ENCODE measurements at places on chromosomes 7 and 10.

- no peak for DNase-seq
Measured at GRCh38 chr10:34124522-34125035, 690.5 kb downstream of the PARD3 start.

DNA sequence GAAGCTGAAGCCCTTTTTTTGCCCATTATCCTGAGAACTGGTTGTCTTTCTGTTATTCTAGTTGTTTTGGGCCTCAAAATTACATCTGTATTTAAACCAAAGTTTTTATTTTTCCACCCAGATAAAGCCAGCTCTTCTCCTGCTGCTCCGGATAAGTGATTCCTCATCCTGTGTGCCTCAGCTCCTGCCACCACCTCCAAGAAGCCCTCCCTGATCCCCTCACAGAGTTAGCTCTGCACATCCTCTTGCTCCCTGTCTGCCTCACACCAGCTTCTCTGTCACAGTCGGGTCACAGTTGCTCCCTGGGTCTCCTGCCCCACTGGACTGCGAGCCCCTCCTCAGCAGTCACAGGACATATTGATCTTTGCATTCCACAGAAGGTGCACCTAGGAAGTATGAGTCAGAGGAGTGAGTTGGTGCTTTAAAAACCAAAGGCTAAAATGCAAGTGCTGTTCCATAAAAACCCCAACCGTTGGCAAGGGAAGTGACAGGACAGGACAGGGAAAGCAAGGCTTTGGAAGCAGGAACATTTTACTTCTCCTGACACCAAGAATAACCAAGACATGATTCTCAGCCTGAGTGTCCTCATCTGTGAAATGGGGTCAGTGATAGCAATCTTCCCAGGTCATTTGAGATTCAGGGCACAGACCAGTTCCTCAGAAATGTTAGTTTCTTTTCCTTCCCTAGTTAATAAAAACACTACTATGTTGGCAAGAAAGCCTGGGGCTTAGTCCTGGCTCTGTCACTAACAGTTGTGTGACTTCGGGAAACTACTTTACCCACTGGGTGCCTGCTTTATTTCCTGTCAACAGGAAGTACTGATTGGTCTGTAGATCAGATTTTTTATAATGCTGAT lies 36.5 kb upstream of the EEPD1 start:
- no peak for DNase-seq

- DNase-seq: no peak
Measured at GRCh38 chr7:74083928-74084721, 521 bp downstream of the LIMK1 start.

GRCh38 chr10:33192190-33192589 lies 142.3 kb downstream of the NRP1 start:
- no peak for DNase-seq

DNA sequence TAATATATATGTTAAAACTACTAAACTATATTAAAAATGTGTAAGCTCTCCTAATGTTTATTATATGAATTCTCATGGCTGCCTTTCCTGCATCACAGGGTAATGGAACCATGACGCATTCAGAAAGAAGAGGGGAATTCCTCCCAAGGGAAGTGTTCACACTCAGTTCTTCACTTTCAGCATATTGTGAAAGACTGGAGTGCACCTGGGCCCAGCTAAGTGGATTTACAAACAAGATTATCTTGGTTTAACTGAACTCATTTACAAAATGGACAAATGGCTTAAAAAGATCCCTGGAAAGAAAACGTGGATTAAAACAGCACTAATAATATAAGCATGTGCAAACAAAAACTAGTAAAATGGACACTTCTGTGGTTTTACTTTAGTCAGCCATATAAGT lies 149.8 kb downstream of the DOCK4 start:
- DNase-seq: no peak

DNA sequence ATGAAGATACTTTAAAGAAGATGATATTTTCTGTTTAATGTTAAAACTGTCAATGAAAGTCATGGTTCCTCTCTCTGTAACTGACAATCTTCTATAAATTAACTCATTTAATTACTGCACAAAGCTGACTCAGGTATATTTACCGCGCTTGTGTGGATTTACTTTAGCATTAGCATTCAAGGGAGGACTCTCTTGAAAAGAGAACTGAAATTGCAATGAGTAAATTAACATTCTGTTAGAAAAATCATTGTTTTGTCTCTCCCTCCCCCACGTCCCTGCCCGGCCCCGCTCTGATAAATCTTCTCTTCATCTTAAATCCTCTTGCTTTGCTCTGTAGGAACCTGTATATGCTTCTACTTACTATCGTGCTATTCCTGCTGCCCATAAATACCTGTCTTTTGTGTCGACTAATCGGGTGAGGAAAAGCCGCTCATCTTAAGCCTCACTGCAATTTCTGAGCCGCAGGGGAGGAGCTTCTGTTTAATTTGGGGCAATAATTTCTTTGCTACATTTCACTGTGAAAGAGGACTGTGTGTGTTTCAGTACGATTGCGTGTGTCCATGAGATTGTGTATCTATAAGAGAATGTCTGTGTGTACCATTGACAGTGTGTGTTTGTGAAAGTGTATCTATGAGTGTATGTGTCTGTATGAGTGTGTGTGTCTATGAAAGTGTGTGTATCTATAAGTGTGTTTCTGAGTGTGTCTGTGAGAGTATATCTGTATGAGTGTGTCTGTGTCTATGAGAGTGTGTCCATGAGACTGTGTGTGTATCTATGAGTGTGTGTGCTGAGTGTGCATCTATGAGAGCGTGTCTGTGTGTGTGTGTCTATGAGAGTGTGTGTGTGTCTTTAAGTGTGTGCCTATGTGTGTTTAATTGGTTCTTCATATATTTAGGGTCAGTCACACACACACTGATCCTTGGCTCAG lies 46.5 kb upstream of the LYZL2 start:
- DNase-seq: no peak

DNA sequence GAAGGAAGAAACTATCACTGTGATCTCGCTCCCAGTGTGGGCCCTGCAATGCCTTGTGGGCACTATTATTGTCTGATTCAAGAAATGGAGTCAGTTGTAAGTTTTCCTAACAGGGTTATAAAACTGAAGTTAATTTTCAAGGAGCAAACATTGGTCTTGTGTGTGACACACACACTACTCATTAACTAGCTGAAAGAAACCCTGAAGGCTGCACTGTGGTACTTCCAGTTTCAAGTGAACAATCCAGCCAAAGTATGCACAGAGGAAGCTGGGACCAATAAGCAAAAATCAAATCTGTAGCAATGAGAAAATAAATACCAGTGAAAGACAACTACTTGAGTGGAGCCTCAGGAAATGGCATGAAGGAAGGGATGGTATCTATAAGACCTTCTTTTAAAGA lies 506.6 kb upstream of the POT1 start:
- no peak for DNase-seq

DNA sequence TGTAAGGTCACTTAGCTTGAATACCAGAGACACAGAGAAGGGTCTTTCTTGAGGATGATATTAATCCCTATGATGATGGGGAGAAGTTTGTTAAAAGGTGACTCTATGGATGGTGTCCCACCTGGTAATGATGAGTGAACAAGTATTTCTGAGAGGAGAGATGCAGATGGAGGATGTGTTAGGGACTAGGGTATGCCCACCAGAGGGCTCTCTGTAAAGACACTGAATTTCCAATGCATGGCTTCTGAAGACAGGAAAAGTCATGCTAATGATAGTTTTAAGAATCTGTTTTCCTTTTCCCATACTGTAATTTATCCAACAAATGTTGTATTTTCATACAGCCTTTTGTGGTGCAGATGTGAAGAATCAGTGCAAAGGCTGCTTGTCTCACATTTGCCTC lies 1250.9 kb upstream of the CELF2 start:
- DNase-seq: no peak

GRCh38 chr7:35676211-35676610 lies 18.7 kb downstream of the HERPUD2 start:
- DNase-seq: no peak

DNA sequence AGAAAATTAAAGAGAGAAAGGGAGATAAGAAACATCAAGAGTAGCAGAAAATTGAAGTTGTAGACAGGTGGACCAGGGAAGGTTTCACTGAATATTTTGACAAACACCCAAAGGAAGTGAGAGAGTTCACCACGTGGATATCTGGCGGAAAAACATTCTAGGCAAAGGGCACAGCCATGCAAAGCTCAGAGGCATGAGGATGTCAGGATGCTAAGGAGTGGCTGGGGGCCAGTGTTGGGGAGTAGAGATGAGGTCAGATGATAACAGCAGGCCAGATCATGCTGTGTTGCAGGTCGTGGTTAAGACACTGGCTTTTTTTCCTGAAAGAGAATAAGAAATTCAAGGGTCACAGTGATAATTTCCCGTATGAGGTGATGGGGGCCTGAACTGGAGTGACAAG lies 181.9 kb downstream of the DGKI start:
- DNase-seq: no peak

GRCh38 chr10:86123304-86123703 lies 243.3 kb downstream of the GRID1 start:
- no peak for DNase-seq

DNA sequence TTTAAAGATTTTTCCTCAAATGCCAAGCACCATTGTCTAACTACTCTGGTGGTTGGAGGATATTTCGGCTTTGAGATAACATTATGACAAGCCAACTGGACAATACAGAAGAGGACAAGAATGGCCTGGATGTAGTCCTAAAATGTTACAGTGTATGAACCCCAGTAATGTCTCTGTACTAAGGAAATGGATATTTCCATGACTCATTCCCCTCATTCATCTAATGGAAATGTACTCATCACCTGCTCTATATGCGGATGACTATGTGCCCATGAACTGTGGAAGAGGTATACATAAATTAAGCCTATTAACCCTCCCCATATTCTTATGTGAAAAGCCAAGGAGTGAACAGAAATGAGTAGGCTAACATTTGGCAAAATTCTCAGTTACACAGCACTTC lies 207.9 kb downstream of the CACNA2D1 start:
- no peak for DNase-seq

GRCh38 chr10:110409926-110410325 lies 87.8 kb upstream of the DUSP5 start:
- no peak for DNase-seq

- DNase-seq: no peak
Measured at GRCh38 chr7:35605760-35606159, 89.2 kb downstream of the HERPUD2 start.

DNA sequence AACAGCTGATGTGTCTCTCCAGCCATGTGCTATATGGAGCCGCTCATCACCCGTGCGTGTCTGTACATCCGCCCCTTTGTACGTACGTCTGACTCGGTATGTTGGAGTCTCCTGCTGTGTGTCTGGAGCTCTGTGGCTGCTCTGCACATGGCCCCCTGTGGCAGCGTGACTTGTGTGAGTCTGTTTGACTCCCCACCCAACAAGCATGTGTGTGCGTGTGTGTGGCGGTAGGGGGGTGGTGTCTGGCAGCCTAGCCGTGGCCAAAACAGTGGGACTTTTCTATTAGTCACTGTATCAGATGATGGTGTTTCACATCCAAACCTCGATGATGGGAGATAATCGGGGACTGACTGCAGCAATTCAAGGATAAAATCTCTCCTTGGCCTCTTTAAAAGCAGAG lies 94.1 kb downstream of the COL13A1 start:
- no peak for DNase-seq

- DNase-seq: no peak
Measured at GRCh38 chr7:34104115-34104514, 198.8 kb downstream of the BMPER start.

- no peak for DNase-seq
Measured at GRCh38 chr7:34236057-34236456, 330.7 kb downstream of the BMPER start.
